Endothelial cell (in vitro differentiated cells): ENCODE measurements at places on chromosomes 1 and 21. TPM values are rescaled to one million over a fixed set of nuclear protein-coding genes. Genes with fewer than 3 reads are reported as not detected.

- no peak overlapping the region for H3K27ac ChIP-seq
- H3K27me3 ChIP-seq, result peaks cover 21% of the 10 kb centered on the region
- peaks cover 16% of the 10 kb centered on the region for H3K4me1 ChIP-seq
These were observed 3.8 kb downstream of the HECTD3 start for GRCh38 chr1:45007311-45007710.

DNA sequence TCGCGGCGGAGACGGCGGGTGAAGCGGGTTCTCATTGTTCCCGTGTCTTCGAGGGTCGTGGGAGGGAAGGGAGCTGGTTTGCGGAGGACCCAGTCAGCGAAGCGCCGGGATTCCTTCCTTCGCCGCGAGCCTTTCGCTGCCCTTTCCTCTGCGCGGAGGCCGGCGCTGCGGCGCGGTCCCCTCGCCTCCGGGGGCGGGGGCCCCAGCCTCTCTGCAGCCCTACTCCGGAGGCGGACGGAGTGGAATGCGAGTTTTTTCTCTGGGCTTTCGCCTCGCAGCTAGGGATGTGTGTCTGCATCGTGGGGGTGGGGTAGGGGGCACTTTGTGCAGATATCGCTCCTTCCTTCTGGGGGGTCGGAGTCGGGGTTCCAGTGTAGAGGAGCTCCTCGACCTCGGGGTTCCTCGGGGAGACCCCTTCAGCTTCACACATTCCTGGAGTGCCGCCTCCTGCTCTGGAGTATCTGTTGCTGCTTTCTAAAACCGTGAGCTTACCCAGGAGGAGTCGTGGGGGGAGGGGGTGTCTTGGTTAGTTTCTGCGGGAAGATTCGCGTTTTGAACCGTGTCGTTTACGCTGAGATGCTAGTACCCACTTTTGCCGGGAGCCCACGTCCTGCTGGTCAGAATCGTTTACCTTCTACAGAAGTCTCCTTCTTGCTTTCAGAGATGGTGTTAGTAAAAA lies 595 bp downstream of the RNF2 start:
- peak overlapping the region; percentile 73 for H3K27ac ChIP-seq
- H3K27me3 ChIP-seq, result peaks cover 6% of the 10 kb centered on the region
- DNase-seq, result peak; percentile 62
- H3K4me3 ChIP-seq, result peak overlapping the region; percentile 97
- peaks cover 17% of the 10 kb centered on the region for H3K36me3 ChIP-seq

DNA sequence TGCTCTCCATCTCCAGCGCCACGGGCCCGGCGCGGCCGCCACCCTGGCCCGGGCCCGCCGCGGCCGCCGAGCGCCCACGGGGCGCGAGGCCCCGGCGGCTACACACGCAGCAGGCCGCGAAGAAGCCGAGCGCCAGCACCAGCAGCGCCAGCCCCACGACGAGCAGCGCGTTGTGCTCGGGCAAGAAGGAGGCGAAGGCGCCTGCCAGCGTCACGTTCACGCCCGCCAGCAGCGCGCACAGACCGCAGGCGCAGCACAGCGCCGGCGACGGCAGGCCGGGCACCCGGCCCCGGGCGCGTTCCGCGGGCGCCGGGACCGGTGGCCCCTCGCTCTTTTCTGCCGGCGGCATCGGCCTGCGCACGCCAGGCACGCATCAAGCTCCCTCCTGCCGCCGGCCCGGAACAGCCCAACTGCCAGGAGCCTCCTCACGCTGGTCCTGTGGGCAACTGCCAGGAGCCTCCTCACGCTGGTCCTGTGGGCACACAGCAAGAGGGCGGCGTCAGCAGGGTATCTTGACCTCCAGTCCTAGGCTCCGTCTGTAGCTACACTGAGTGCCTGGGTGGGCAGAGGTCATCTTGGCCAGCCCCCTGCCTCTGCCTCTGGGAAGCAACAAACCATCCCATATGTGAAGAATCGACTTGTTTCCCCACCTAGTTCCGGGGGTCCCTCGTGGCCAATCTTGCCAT lies 18.1 kb downstream of the KNCN start:
- peaks cover 23% of the 10 kb centered on the region for H3K4me1 ChIP-seq
- DNase-seq, result peak; percentile 35
- H3K27me3 ChIP-seq, result peaks cover 11% of the 10 kb centered on the region
- H3K27ac ChIP-seq, result no peak overlapping the region
- peak overlapping the region; percentile 81 for H3K4me3 ChIP-seq
- peaks cover 3% of the 10 kb centered on the region for H3K36me3 ChIP-seq

DNA sequence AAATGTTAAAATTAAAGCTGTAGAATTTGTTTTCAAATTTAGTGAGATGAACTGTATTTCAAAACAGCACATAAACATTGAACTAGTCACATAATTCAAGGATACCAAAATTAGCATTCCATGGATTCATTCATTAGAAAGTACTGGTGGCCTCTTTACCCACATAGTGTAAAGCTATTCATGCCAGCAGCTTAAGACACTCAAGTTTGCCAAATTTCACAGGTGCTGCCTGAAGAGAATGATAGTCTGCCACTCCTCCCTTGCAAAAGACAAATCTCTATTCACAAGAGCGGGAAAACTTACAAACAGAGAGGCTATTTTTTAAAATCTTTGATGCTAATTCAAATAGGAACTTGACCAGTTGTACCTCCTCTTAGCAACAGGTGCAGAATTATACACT lies 337.0 kb downstream of the BRINP3 start:
- DNase-seq, result no peak
- no peak overlapping the region for H3K27ac ChIP-seq
- no peaks in the 10 kb centered on the region for H3K27me3 ChIP-seq
- H3K4me1 ChIP-seq, result no peaks in the 10 kb centered on the region
- no peaks in the 10 kb centered on the region for H3K36me3 ChIP-seq

Gene NOS1AP
- 19.8 TPM for total RNA-seq

- no peak for DNase-seq
- no peak overlapping the region for H3K27ac ChIP-seq
- no peak overlapping the region for H3K4me3 ChIP-seq
- no peaks in the 10 kb centered on the region for H3K27me3 ChIP-seq
- peaks cover 19% of the 10 kb centered on the region for H3K4me1 ChIP-seq
These were observed 213.2 kb upstream of the C8B start for GRCh38 chr1:57179001-57179400.

GRCh38 chr1:205016584-205016983 lies 26.4 kb upstream of the CNTN2 start:
- no peak overlapping the region for H3K27ac ChIP-seq
- no peak for DNase-seq
- H3K36me3 ChIP-seq, result no peaks in the 10 kb centered on the region

Gene LAX1
- not detected for total RNA-seq

- H3K4me3 ChIP-seq, result no peak overlapping the region
- no peak overlapping the region for H3K27ac ChIP-seq
- H3K27me3 ChIP-seq, result peaks cover 1% of the 10 kb centered on the region
- no peaks in the 10 kb centered on the region for H3K4me1 ChIP-seq
- no peaks in the 10 kb centered on the region for H3K36me3 ChIP-seq
These were observed 164.6 kb upstream of the GJB5 start for GRCh38 chr1:34590211-34590623.

- H3K27me3 ChIP-seq, result peaks cover 8% of the 10 kb centered on the region
- no peaks in the 10 kb centered on the region for H3K4me1 ChIP-seq
- H3K4me3 ChIP-seq, result no peak overlapping the region
- H3K36me3 ChIP-seq, result no peaks in the 10 kb centered on the region
- H3K27ac ChIP-seq, result no peak overlapping the region
These were observed 91.5 kb upstream of the ACTL8 start for GRCh38 chr1:17663646-17664045.

- no peaks in the 10 kb centered on the region for H3K36me3 ChIP-seq
- no peaks in the 10 kb centered on the region for H3K4me1 ChIP-seq
- H3K4me3 ChIP-seq, result no peak overlapping the region
- no peaks in the 10 kb centered on the region for H3K27me3 ChIP-seq
- no peak for DNase-seq
These were observed 32.4 kb downstream of the SLC9C2 start for GRCh38 chr1:173570370-173571007.

- H3K4me3 ChIP-seq, result no peak overlapping the region
- no peak overlapping the region for H3K27ac ChIP-seq
- no peaks in the 10 kb centered on the region for H3K36me3 ChIP-seq
- H3K4me1 ChIP-seq, result no peaks in the 10 kb centered on the region
- no peaks in the 10 kb centered on the region for H3K27me3 ChIP-seq
- no peak for DNase-seq
These were observed 364.6 kb upstream of the PROX1 start for GRCh38 chr1:213623064-213623581.

GRCh38 chr1:68065766-68066165 lies 15.3 kb upstream of the DIRAS3 start:
- no peak for DNase-seq
- no peaks in the 10 kb centered on the region for H3K4me1 ChIP-seq
- no peaks in the 10 kb centered on the region for H3K27me3 ChIP-seq
- no peaks in the 10 kb centered on the region for H3K36me3 ChIP-seq
- no peak overlapping the region for H3K27ac ChIP-seq

Gene TDRD10
- total RNA-seq, result 27.8 TPM

GRCh38 chr1:12596007-12596821 lies 21.8 kb downstream of the DHRS3 start:
- peak; percentile 56 for DNase-seq
- H3K27ac ChIP-seq, result no peak overlapping the region
- H3K4me1 ChIP-seq, result peaks cover 15% of the 10 kb centered on the region
- no peak overlapping the region for H3K4me3 ChIP-seq

Gene SPRR2A
- total RNA-seq, result not detected

GRCh38 chr1:23426828-23427227 lies 2.3 kb upstream of the TCEA3 start:
- no peak overlapping the region for H3K4me3 ChIP-seq
- no peak for DNase-seq
- H3K27me3 ChIP-seq, result peaks cover 20% of the 10 kb centered on the region
- H3K36me3 ChIP-seq, result peaks cover 19% of the 10 kb centered on the region
- H3K27ac ChIP-seq, result no peak overlapping the region

GRCh38 chr1:47563201-47563600 lies 125.4 kb downstream of the FOXD2 start:
- peaks cover 6% of the 10 kb centered on the region for H3K27me3 ChIP-seq
- no peak overlapping the region for H3K4me3 ChIP-seq
- DNase-seq, result no peak

Gene S100A2
- total RNA-seq, result not detected

Gene C4BPA
- not detected for total RNA-seq

GRCh38 chr1:33454646-33455282 lies 17.7 kb upstream of the ZSCAN20 start:
- no peak overlapping the region for H3K4me3 ChIP-seq
- no peaks in the 10 kb centered on the region for H3K27me3 ChIP-seq
- no peaks in the 10 kb centered on the region for H3K36me3 ChIP-seq
- H3K4me1 ChIP-seq, result peaks cover 15% of the 10 kb centered on the region
- no peak overlapping the region for H3K27ac ChIP-seq
- DNase-seq, result no peak

DNA sequence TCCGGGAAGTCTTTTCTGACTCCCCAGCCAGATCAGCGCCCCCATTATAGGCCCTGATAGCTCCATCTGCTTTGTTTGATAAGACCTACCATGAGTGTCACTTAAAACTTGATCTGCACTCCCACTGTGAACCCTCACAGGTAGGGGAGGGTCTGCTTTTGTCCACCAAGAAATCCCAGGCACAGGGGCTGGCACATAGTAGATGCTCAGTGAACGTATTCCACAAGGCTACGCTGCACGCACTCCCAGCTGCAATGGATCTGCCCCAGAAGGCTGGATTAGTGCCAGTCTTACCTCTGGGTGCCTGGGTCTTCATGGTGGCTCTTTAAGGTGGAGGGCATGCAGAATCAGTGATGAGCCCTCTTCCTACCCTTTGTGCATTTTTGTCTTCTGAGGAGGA lies 447.1 kb downstream of the PTPRU start:
- no peak overlapping the region for H3K27ac ChIP-seq
- no peaks in the 10 kb centered on the region for H3K27me3 ChIP-seq
- no peak overlapping the region for H3K4me3 ChIP-seq
- H3K36me3 ChIP-seq, result no peaks in the 10 kb centered on the region
- no peak for DNase-seq
- H3K4me1 ChIP-seq, result peaks cover 10% of the 10 kb centered on the region

DNA sequence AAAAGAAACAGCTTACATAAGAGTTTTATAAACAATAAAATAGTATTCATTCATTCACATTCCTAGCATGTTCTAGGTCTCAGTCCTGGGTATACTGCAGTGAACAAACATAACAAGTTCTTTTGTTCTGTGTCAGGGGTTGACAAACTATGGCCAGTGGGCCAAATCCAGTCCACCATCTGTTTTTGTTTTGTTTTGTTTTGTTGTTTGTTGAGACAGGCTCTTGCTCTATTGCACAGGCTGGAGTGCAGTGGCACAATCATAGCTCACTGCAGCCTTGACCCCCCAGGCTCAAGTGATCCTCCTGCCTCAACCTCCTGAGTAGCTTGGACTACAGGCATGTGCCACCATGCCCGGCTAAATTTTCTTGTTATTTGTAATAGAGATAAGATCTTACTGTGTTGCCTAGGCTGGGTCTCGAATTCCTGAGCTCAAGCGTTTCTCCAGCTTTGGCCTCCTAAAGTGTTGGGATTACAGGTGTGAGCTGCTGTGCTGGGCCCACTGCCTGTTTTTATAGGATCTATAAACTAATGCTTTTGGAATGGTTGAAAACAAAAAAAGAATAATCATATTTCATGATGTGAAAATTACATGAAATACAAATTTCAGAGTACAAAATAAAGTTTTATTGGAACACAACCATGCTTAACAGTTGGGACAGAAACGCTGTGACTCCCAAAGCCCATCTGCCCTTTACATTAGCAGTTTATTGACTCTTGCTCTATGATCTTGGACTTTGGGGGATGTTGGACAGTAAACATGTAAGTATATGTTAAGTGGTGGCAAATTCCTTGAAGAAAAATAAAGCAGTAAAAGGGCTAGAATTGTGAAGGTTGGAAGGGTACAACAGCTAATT lies 17.9 kb downstream of the CAPZA1 start:
- peaks cover 5% of the 10 kb centered on the region for H3K36me3 ChIP-seq
- H3K27ac ChIP-seq, result peak overlapping the region; percentile 20
- no peak overlapping the region for H3K4me3 ChIP-seq
- no peak for DNase-seq
- no peaks in the 10 kb centered on the region for H3K27me3 ChIP-seq

DNA sequence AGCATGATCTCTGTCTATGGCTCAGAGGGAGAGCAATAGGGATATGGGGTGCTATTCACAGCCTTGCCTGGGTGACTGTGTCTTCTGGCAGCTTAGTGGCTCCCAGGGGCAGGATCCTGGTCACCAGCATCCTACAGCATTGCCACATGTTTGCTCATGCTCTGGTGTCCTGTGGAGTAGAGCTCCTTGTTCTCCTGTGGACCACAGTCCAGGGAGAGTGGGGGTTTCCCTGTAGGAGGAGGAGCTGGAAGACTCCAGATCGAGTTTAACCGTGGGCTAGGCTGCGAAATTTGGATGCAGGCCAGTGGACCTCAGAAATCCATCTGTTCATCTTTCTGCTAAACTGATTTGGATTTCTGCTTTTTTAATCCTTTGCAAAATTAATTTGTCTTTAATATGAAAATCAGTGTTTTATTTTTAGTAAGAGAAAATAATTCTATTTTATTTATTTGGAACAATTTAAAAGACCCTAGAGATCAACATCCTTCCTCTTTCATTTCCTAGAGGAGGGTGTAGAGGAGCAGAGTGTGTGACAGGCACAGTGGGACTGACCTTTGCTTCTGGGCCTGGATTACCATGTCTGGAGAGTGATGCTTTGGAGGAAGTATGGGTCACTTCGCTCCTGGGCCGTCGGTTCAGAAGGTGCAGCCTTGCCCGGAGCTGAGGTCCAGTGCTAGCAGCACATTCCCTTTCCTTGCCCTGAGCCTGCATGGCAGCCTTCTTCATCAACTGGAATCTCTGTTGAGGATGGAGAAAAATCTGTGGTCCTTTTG lies 17.4 kb downstream of the ADARB1 start:
- no peaks in the 10 kb centered on the region for H3K27me3 ChIP-seq
- no peaks in the 10 kb centered on the region for H3K36me3 ChIP-seq
- DNase-seq, result no peak
- no peak overlapping the region for H3K27ac ChIP-seq
- peaks cover 49% of the 10 kb centered on the region for H3K4me1 ChIP-seq

Gene PLA2G5
- total RNA-seq, result 0.77 TPM
